ENCODE measurements at places on chromosomes 7 and 10.

DNA sequence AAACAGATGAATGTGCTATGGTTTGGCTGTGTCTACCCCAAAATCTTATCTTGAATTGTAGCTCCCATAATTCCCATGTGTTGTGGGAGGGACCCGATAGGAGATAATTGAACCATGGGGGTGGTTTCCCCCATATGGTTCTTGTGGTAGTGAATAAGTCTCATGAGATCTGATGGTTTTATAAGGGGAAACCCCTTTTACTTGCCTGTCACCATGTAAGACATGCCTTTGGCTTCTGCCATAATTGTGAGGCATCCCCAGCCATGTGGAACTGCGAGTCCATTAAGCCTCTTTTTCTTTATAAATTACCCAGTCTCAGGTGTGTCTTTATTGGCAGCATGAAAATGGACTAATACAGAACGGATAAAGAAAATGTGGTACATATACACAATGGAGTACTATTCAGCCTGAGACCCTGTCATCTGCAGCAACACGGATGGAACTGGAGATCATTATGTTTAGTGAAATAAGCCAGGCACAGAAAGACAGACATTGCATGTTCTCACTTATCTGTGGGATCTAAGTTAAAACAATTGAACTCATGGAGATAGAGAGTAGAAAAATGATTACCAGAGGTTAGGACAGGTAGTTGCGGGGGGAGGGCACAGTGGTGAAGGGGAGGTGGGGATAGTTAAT, 587.6 kb upstream of the NRP1 start:
- DNase-seq = no peak
- no peak overlapping the region for H3K27ac ChIP-seq
- H3K4me1 ChIP-seq = no peaks in the 10 kb centered on the region

DNA sequence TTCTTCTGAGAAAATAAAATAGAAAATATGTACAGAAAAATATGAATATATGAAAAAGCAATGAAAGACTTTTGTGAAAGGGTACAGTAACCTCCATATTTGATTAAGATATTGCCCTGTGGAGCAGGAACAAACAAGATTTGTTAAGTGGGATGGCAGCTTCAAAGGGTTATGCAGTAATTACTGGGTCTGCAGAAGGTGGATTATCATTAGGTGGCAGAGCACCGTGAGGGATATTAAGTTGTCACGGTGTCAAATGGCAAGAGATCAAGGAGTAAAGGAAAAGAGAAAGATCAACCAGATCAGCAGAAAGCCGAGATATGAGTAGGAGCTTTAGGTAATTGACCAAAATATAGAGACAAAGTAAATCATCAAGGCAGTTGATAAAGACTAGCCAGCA, 44.1 kb downstream of the DGKB start:
- no peaks in the 10 kb centered on the region for H3K27me3 ChIP-seq
- H3K36me3 ChIP-seq = no peaks in the 10 kb centered on the region
- no peak overlapping the region for H3K27ac ChIP-seq
- no peaks in the 10 kb centered on the region for H3K4me1 ChIP-seq
- no peak overlapping the region for H3K4me3 ChIP-seq

DNA sequence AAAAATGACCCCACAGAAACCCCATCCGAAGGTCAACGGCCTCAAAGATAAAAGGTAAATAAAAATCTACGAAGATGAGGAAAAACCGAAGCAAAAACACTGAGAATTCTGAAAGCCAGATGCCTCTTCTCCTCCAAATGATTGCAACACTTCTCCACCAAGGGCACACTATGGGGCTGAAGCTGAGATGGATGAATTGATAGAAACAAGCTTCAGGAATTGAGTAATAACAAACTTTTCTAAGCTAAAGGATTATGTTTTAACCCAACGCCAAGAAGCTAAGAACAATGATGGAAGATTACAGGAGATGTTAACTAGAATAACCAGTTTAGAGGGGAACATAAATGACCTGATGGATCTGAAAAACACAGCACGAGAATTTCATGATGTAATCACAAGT, 127.8 kb downstream of the MACC1 start:
- no peak overlapping the region for H3K4me3 ChIP-seq
- H3K27ac ChIP-seq = no peak overlapping the region
- H3K36me3 ChIP-seq = no peaks in the 10 kb centered on the region
- H3K4me1 ChIP-seq = no peaks in the 10 kb centered on the region
- H3K27me3 ChIP-seq = no peaks in the 10 kb centered on the region
- no peak for DNase-seq

DNA sequence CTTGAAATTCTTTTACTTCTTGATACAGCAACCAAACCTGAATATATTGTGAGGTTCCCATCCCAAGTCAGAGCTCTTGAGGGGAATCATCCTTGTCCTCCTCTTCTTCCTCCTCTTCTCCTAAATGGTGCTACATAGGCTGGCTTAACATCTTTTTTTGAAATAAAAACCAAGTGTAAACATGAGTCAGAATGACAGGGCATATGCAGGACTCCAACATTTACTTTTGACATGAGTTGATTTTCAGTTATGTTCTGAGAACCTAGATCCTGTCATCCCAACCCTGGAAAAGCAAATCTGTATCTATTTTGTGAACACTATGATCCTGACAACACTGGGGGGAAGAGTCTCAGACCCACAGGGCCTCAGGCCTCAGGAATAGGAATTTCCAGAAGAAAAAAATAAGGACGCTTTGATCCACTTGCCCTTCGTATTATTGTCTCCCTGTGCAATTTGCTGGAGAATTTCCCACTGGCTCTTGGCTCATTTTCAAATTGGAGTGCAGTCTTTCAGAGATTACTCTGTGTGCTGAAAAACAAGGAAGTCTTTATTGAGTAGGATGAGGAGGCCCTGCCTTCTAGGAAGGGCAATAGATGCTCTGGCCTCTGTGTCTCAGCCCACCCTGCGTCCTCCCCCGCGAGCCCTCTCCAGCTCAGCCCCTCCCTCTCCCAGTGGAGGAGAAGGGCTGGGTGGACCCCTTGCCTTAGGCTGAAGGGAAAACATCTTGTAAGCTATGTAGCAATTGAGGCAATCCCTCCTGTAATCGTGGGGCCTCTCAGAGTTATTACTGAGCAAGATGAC, 121.6 kb downstream of the CREB5 start:
- H3K4me1 ChIP-seq = no peaks in the 10 kb centered on the region
- peaks cover 8% of the 10 kb centered on the region for H3K27me3 ChIP-seq
- no peak overlapping the region for H3K27ac ChIP-seq
- DNase-seq = no peak
- no peaks in the 10 kb centered on the region for H3K36me3 ChIP-seq

- no peaks in the 10 kb centered on the region for H3K36me3 ChIP-seq
- no peaks in the 10 kb centered on the region for H3K27me3 ChIP-seq
- peak overlapping the region; percentile 80 for H3K27ac ChIP-seq
Measured at GRCh38 chr7:151630851-151631569, 111.3 kb upstream of the RHEB start.

GRCh38 chr7:34074421-34074820, 169.1 kb downstream of the BMPER start:
- H3K27ac ChIP-seq = no peak overlapping the region
- H3K27me3 ChIP-seq = no peaks in the 10 kb centered on the region
- H3K4me3 ChIP-seq = no peak overlapping the region
- H3K36me3 ChIP-seq = no peaks in the 10 kb centered on the region
- H3K4me1 ChIP-seq = no peaks in the 10 kb centered on the region

DNA sequence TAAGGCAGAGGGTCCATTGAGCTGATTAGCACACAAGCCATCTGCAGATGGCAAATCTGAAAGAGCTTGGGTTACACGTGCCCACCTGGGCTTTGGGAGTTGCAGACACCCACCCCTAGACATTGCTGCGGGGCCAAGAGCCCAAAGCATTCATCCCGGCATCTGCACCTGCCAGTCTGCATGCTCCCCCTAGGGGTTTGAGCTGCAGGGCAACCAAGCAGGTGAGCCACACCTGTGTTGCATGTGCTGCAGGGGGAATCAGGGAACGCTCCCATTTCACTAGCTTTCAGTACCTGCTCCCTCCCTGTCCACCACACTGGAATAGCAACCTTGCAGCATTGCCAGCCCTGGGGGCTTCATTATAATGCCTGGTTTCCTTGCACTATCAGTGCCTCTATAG, 21.1 kb downstream of the C7orf33 start:
- peaks cover 51% of the 10 kb centered on the region for H3K27me3 ChIP-seq
- H3K4me1 ChIP-seq = peaks cover 12% of the 10 kb centered on the region
- no peaks in the 10 kb centered on the region for H3K36me3 ChIP-seq
- H3K4me3 ChIP-seq = no peak overlapping the region
- DNase-seq = no peak

DNA sequence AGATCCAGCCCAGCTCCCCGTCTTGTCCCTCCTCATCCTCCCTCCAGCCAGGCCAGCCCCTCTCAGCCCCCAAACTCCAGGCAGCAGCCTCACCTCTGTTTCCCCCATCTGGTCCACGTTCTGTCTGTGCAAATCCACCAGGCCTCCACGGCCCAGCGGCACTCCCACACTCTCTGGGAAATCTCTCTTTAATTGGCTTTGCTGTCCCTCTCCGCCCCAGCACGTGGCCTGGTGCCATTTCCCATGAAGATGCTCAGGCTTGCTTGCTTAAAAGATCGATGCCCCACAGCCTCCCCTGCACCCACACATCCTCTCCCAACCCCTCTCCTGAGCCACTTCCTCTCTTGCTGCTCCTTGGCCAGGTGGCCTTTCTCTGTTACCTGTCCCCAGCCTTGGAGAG, 39.3 kb downstream of the PRF1 start:
- H3K27me3 ChIP-seq = no peaks in the 10 kb centered on the region
- no peak for DNase-seq
- peaks cover 67% of the 10 kb centered on the region for H3K4me1 ChIP-seq
- H3K27ac ChIP-seq = peak overlapping the region; percentile 68
- no peaks in the 10 kb centered on the region for H3K36me3 ChIP-seq
- no peak overlapping the region for H3K4me3 ChIP-seq

GRCh38 chr10:130188195-130189175, 52.3 kb downstream of the GLRX3 start:
- DNase-seq = no peak
- H3K4me1 ChIP-seq = peaks cover 2% of the 10 kb centered on the region
- no peaks in the 10 kb centered on the region for H3K27me3 ChIP-seq
- H3K4me3 ChIP-seq = no peak overlapping the region
- H3K36me3 ChIP-seq = peaks cover 7% of the 10 kb centered on the region
- no peak overlapping the region for H3K27ac ChIP-seq

DNA sequence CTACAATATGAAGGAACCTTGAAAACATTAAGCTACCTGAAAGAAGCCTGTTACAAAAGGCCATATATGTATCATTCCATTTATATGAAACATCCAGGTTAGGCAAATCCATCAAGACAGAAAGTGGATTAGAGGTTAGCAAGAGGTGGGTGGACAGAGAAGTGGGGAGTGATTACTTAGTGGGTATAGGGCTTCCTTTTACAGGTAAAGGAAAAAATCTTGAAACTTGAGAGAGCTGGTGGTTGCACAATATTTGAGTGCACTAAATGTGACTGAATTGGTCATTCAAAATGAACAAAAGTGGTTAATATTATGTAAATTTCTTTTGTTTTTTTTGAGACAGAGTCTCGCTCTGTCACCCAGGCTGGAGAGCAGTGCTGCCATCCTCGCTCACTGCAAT, 119.4 kb upstream of the KIF5B start:
- peaks cover 2% of the 10 kb centered on the region for H3K27me3 ChIP-seq
- no peaks in the 10 kb centered on the region for H3K4me1 ChIP-seq
- DNase-seq = no peak
- H3K36me3 ChIP-seq = no peaks in the 10 kb centered on the region

- H3K4me3 ChIP-seq = no peak overlapping the region
- H3K27me3 ChIP-seq = peaks cover 15% of the 10 kb centered on the region
- H3K36me3 ChIP-seq = no peaks in the 10 kb centered on the region
- no peak overlapping the region for H3K27ac ChIP-seq
- DNase-seq = no peak
Measured at GRCh38 chr10:62492012-62492869, 118.1 kb downstream of the ZNF365 start.

- H3K4me1 ChIP-seq = no peaks in the 10 kb centered on the region
- H3K27me3 ChIP-seq = no peaks in the 10 kb centered on the region
- H3K36me3 ChIP-seq = no peaks in the 10 kb centered on the region
Measured at GRCh38 chr10:117784776-117785175, 242.2 kb downstream of the EMX2 start.

GRCh38 chr7:15433151-15433550, 128.7 kb downstream of the AGMO start:
- no peak for DNase-seq
- H3K4me3 ChIP-seq = no peak overlapping the region
- H3K27me3 ChIP-seq = no peaks in the 10 kb centered on the region
- H3K4me1 ChIP-seq = no peaks in the 10 kb centered on the region

DNA sequence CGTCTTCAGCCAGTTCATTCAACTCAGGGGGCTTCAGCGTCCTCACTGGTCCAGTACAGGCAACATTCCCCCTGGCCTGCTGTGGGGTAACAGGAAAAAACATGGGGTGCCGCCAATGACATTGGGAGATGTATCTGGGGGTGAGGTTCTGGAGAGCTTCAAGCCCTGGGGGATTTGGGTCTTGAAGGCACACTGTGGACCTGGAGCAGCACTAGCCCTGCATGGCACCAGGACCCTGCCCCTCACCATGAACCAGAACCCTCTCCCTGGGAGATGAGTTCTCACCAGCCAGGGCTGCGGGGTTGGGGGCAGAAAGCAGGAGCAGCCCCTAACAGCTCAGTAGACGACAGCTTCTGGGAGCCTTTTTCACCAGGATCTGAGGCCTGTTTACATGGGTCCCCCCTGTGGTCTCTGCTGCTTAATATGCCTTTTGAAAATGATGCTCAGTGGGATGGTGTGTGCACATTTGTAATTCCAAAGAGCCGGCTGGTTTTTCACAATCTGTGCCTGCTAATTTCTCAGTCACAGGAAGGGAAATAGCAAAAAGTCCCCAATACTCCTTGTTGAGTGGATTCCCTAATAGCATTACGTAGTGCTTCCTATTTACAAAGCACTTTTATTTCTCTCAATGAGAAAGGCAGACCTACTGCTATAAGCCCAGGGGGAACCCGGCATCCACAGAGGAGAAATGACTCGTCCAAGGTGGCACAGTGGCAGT, 509.5 kb downstream of the RPS24 start:
- H3K27ac ChIP-seq = no peak overlapping the region
- H3K27me3 ChIP-seq = peaks cover 12% of the 10 kb centered on the region
- H3K4me3 ChIP-seq = no peak overlapping the region
- DNase-seq = no peak
- no peaks in the 10 kb centered on the region for H3K36me3 ChIP-seq

Data from activated CD8-positive, alpha-beta T cell treated with anti-CD3 and anti-CD28 coated beads, Interleukin-2, amount 10 ng/mL, durations not matched to agents 7 days and 5 days (primary cell).